DMS153 (cell line): ENCODE measurements at places on chromosomes 1 and 21.
A peak's percentile ranks its signal among the peaks of the same experiment; 100 is the strongest.

DNA sequence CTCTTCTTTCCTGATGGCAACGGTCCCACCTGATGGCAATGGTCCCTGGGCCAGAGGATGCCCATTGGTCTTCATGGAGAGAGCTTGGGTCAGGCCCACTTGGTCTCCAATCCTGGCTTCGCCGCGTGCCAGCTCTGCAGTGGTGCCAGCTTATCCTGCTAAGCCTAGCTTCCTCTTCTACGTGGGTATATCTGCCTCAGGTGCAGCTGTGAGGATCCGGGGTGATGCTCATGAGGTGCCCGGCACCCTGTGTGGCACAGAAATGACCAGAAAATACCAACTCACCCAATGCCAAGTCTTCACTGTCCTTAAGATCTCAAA, 437.4 kb downstream of the CAMTA1 start:
- DNase-seq: no peak

DNA sequence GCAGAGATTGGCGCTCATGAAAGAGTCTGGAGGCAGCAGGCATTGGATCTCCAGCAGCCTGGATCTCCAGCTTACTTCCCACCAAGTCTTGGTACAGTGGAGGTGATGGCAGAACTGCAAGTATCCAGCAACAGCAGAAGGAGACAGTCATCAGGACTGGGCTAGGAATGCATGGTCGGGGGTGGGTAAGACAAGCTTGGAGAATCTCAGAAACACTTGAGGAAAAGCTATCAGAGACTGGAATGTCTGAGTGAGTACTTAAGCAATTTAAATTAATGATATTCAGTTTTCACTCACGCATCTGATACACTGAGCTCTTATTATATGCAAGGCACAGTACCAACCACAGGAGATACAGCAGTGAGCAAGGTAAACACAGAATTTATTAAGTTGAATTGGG, 9.8 kb downstream of the TMEM35B start:
- DNase-seq: no peak

- DNase-seq: no peak
Observed at GRCh38 chr1:216186816-216187215, 236.4 kb downstream of the USH2A start.

DNA sequence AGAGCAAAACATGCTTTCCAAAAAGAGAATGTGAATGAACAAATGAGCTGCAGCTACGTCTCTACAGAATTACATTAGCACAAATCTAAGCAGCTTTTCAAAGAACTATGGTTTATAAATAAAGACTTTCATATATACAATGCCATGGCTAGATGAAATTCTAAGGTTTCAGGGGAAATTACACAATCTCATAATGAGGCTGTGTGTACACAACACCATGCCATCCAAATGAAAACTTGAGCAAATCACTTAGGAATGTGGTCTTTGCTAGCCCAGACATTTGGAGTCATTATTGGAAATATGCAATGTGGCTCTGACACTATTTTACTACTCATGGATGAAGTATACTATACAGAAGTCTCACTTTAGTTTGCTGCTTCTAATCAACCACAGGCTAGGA, 37.5 kb downstream of the SPAG17 start:
- DNase-seq: no peak

GRCh38 chr1:91828583-91829281, 57.2 kb downstream of the TGFBR3 start:
- no peak for DNase-seq

GRCh38 chr1:200738327-200738948, at the start of gene CAMSAP2:
Gene CAMSAP2 (plus strand): TSS chr1:200738893. CDS start chr1:200739828, 935 bp downstream.
- peak; percentile 93 for DNase-seq

DNA sequence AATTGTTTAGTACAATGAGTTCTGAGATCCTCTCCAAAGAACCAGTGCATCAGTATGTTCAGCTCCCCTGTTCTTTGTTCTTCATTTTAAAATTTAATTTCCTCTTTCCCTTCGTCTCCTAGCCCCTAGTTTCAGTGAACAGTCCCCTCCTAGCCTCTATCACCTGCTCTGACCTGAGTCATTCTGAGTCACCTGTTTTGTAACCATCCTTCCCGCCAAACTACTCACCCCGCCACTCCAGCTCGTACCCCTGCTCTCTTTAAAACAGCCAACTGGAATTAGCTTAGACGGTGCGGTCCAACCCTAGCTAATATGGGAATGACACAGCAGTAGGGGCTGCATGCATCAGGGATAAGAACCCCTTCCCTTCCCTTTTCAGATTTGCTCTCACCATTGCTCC, 16.8 kb upstream of the ERVH48-1 start:
- DNase-seq: no peak

DNA sequence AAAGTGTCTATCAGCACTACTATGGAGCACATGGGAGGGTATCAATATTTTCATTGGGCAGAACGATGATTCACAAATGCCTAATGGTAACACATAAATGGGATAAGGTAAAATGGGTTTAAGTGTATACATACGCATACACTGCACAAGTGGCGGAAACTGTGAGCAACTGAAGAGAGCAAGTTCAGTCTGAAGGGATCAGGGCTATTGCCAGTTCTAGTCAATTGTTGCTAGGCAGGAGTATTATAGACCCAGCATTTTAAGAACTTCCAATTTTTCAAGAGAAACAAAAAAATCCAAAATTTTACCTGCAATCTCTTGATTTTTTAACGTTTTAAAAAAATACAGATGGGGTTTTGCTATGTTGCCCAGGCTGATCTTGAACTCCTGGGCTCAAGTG, 23.1 kb downstream of the FOXJ3 start:
- DNase-seq: no peak

DNA sequence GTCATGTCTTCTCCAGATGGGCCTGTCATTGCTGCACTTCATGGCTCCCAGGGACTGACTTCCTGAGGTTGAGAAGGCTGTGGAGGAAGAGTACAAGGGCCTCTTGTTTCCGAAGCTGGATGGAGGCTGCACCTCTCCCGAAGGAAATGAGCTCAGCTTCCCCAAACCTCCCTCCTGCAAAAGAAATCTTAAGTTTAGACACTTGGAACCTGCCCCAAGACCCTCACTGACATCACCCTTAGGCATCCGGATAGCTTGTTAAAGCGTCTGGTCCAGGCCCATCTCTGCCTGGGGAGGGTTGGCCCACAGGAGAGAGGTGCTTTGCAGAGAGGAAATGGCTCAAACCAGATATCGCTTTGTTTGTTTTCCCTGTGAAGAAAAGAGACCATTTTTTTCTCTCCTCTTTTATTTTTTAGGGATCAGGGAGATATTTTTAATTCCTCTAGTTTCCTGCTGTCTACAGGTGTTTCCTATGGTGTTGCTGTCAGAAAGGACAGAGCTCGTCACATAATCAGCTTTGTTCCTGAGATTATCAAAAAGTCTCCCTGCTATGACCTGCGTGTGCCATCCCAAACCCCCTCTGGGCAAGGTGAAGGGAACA, 25.0 kb downstream of the RCSD1 start:
- DNase-seq: no peak

DNA sequence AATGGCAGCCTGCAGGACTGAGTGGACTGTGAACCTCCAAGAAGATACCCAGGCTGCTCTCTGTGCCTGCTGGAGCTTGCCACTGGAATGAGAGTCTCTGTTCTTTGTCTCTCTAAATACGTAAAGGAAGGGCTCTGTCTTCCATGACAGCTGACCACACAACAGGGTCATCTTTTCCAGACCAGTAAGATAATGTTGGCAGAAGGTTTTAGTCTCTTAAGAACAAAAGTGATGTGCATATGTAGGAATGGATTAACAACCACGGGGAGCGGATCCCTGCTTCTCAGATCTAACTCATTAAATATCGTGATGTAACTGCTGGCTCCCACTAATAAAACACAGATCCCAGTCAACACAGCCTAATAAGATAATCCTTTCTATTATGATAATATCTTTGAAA, 67.5 kb downstream of the MAP10 start:
- no peak for DNase-seq

DNA sequence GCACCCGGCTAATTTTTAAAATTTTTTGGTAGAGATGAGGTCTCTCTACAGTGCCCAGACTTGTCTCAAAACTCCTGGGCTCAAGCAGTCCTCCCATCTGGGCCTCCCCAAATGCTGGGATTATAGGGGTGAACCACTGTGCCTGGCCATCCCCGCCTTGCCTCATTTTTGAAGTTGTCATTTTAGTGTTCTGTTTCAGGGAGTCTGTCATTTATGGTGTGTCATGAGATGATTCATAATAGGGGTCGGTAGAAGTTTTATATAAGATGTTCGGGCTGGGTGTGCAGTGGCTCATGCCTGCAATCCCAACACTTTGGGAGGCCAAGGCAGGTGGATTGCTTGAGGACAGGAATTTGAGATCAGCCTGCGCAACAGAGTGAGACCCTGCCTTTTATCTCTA, 8.5 kb downstream of the PRCC start:
- DNase-seq: no peak

- DNase-seq: no peak
Observed at GRCh38 chr1:36922593-36923426, 111.5 kb downstream of the GRIK3 start.

- DNase-seq: no peak
Observed at GRCh38 chr1:2983706-2984398, 37.4 kb upstream of the ACTRT2 start.

GRCh38 chr1:31879981-31880608, 58.1 kb downstream of the PTP4A2 start:
- DNase-seq: no peak

DNA sequence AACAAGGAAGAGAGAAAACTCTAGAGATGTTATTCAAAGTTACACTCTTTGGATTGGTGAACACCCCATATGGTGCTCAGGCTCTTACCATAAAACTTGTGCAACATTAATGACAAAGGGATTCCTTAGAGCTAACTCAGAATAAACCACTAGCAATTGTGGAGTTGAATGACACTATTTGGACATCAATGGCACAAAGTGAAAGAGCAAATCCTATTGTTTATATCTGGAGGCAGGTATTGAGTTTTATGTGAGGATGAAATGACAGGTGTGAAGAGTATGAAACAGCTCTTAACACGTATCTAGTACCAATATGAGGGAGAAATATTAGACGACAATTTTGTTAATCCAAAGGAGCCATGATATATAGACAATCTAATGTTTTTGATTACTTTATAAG, 584.9 kb upstream of the PBX1 start:
- no peak for DNase-seq

GRCh38 chr1:169112241-169112640, 5.8 kb downstream of the ATP1B1 start:
- no peak for DNase-seq

DNA sequence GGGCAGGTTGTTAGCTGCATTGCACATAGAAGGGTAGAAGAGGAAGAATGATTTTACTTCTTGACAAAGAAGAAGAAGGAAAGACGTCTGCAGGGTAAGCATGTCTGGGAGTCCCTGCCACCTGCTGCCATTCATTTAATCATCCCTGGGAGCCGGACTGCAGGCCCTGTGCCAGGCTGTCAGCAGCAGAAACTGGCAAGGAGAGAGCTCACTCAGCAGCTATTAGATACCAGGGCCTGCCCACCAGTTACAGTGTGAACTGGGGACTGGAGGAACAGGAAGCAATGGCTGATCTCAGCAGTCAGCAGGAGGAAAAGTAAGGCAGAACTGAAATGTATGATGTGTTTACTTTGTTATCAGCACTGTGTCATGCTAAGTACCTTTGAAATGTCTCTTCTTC, 75.7 kb upstream of the C1orf87 start:
- peak; percentile 76 for DNase-seq
